Suppressor macrophage treated with lipopolysaccharide for 1 hour (primary cell): ENCODE measurements at places on chromosomes 3 and 15.
A peak's percentile ranks its signal among the peaks of the same experiment; 100 is the strongest.

GRCh38 chr3:28877912-28878311, 403.0 kb upstream of the RBMS3 start:
- no peak for DNase-seq

DNA sequence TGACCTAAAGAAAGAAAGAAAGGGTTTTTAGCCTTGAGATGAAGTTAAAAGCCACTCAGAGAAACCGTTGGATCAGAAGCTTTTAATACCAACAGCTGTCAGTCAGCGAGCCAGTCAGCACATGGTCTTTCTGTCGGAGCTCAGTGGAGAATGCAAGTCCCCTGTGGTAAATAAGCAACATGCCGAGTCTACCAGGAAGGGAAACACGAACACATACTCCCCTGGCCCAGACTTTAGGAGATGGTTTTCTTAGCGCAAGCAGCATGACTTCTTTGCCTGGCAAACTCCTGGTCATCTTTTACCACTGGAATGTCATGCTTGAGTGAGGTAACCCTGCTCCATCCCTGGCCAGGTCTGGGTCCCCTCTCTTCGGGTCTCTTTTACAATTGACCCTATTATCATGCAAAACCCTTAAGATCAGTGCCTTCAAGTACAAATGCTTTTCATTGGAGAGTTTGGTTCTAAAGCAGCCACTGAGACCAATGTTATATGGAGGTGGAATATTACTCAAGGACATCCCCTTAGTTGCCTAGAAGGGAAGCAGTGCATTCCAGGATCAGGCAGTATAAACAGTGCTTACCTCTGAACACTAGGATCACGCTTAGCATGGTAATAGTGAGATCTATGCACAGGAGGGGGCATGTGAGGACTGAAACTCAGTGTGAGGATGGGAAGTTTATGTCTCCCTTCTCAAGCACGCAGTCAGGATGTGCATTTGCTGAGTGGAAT, 28.2 kb downstream of the SLCO3A1 start:
- DNase-seq = no peak

- DNase-seq = peak; percentile 82
Measured at GRCh38 chr3:61358364-61358763, 107.1 kb upstream of the FHIT start.

GRCh38 chr15:89666184-89666857, 11.1 kb upstream of the KIF7 start:
- DNase-seq = no peak

GRCh38 chr3:193910886-193911738, 224.8 kb upstream of the HES1 start:
- DNase-seq = peak; percentile 57

DNA sequence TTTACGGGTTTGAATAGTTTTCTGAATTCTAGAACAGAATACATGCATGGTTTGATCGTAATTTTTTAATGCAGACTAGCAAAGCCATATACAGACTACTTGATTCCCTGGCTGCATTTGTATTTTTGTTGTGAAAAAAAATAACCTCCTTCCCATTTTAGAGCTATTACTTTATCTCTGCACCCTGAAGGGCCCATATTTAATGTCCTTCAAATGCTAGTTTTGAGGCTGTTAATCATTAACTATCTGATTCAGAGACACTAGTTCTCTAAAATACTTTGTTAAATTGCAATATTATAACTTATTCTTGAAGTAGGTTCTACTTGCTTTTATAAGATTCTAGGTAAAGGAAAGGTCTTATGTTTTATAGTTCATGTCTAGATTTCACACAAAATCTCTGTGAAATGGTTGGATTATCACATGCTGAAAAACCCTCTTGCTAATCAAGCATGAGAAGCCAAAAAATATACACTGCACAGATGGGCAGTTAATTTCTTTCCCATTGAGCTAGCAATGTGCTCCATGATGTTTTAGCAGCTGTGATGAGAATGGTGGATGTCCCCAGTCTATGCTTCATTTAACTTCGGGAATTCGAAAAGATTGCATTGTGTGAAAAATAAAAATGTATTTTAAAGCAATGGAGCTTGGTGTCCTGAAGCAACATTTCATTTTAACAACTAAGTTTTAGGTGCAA, 634.0 kb upstream of the BCHE start:
- DNase-seq = no peak

DNA sequence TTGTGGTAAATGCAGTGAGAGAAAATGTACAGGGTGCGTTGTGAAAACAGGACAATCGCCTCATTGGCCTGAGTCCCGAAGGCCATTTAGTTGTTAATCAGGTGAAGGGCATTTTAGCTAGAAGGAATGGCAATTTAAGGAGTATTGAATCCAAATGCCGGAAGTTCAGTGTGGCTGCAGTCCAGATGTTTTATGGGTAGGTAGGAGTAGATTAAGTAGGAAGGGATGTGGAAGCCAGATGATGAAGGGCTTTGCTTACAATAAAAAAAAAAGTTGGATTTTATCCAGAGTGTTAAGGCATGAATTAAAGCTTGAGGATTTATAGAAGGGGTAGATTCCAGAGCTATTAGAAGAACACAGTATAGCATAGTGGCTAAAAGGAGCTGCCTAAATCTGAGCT, 572.7 kb downstream of the NLGN1 start:
- DNase-seq = no peak

GRCh38 chr3:102112704-102113230, 263.5 kb downstream of the NFKBIZ start:
- DNase-seq = no peak

GRCh38 chr3:14200841-14201240, 22.2 kb downstream of the LSM3 start:
- DNase-seq = no peak

DNA sequence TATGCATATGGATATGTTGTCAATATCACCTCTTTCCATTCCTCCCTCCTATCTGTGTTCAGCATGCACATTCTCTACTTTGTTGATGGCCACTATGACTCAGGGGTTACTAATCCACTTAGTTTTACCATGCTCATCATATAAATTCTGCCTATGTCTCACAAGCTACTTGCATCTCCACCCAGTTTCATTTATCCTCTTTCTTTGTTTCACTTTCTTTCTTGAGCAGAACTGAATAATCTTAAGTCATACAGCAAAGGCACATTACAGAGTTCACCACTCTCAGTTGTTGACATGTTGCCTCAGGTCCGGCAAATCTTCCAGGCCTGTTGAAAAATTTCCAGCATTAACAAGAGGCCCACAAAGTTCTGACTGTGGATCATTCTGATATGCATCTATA, 71.5 kb downstream of the SSR3 start:
- DNase-seq = peak; percentile 86

- DNase-seq = no peak
Measured at GRCh38 chr15:76340803-76341365, 4.3 kb downstream of the ISL2 start.

DNA sequence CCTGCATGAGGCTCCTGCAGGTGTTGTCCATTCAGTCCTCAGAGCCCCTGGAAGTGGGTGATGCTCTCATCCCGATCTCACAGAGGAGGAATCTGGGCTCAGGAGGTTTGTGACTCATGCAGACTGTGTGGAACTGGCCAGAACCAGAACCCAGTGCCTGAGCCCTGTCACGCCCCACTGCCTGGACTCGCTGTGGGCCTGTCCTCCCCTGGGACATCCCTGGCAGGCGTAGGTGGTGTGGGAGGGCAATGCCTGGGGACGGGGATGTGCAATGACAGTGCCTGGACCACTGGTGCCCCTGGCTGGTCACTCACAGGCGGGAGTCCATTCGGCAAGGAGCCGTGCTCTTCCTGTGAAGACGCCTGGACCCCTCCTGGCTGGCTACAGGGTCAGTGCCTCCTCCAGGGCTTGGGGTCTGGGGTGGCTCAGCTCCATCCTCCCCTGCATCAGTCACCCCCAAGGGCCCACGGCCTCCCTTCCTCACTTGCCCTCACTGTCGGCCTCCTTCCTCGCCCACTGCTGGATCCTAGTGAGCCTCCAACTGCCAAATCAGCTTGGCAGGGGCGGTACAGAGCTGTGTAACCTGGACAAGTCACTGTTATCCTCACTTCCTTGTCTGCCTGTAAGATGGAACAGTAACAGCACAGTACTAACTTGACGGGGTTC, 14.9 kb downstream of the PSTPIP1 start:
- DNase-seq = no peak

DNA sequence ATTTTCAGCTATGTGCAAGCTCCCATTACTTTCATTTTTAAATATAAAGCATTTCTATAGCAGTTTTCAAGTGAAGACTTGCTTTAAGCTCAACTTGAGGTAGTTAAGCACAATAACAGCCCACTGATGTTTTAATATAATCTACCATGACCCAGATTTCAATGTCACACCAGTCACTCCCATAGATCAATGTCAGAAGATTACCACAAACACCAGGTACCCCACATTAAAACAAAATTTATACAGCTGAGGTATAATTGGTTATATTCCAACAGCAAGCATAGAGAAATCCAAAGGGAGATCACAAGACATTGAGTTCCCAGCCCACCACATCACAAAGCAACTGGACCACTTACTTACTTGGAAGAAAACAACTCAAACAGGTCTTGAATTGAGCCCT, 22.8 kb downstream of the GTPBP8 start:
- DNase-seq = no peak

- no peak for DNase-seq
Measured at GRCh38 chr15:27422997-27423396, 452.0 kb downstream of the GABRG3 start.

- no peak for DNase-seq
Measured at GRCh38 chr15:69323893-69324430, 25.2 kb downstream of the PAQR5 start.

- peak; percentile 65 for DNase-seq
Measured at GRCh38 chr15:38176155-38176554, 76.5 kb upstream of the SPRED1 start.

- peak; percentile 83 for DNase-seq
Measured at GRCh38 chr3:126342991-126343648, 14.1 kb downstream of the KLF15 start.

DNA sequence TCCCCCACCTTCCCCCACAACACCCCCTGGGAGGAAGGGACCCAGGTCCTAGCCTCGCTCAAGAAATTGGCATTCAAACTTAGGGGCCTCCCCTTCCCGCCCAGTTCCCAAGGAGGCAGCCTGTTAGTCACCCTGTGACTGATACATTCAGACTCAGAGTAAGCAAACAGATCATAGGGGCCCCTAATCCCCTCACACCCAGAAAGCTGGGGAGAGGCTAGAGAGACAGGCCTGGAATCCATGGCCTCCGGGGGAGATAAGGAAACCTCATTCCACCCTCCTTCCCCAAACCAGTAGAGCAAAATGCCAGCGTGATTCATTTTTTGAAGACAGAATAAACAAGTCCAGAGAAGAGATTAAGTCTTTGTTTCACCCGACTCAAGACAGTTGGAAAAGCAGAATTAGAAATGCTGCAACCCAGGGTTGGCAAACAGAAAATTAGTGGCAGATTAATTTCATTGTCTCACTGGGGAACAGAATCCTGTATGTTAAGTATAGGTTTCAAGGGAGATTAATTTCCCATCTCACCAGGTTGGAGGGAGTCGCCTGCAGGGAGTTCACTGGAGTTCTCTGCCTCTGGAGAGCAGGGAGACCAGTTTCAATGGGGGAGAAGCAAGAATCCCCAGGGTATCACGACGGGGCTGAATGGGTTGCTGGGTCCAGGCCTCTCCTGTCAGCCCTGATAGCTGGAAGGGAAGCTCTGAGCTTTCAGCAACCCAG, 268.3 kb downstream of the UACA start:
- DNase-seq = peak; percentile 81

- no peak for DNase-seq
Measured at GRCh38 chr15:91599261-91599660, 254.2 kb upstream of the SLCO3A1 start.

- DNase-seq = no peak
Measured at GRCh38 chr3:53496984-53497383, 2.6 kb downstream of the CACNA1D start.

GRCh38 chr3:121707531-121708273, 41.8 kb downstream of the GOLGB1 start:
- DNase-seq = no peak

- no peak for DNase-seq
Measured at GRCh38 chr15:48733615-48734014, 77.3 kb downstream of the CEP152 start.

- DNase-seq = no peak
Measured at GRCh38 chr3:185049710-185050109, 103.2 kb downstream of the C3orf70 start.

DNA sequence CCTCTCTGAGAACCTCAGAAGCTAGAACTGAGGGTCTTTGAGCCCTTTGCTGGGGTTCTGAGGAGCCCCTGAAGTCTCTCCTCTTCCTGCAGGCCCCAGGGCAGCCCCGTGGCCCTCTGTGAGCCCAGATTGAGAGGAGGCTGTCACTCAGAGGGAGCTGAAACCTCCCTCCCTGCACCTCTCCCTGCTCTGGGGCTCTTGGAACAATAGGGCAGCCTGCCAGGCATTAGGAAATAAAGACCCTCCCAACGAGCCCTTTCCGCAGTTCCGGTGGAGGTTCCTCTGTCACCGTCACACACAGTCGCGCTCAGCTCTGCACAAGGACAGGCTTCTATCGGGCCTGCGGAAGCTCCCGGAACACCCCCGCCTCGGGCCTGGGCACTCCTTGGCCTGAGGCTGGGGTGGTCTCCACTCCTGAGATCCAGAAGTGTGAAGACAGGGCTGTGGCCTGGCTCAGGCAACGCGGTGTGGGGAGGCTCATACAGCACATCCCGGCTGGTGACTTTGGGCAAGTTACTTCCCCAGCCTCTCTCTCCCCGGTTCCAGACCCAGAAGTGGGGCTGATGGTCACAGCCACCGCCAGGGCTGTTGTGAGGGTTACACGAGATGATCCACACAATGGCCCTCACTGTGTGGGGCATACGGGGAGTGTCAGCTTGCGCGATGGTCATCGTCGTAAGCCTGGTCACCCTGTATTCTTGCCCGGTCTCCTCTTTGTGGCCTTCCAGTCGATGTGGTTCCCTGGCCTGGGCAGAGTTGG, 17.7 kb downstream of the MELTF start:
- DNase-seq = no peak

GRCh38 chr15:40043927-40044716, 5.1 kb upstream of the SRP14 start:
- no peak for DNase-seq

- no peak for DNase-seq
Measured at GRCh38 chr3:151199554-151200438, 3.2 kb downstream of the GPR171 start.

GRCh38 chr15:36301947-36302346, 277.5 kb upstream of the CDIN1 start:
- DNase-seq = no peak

DNA sequence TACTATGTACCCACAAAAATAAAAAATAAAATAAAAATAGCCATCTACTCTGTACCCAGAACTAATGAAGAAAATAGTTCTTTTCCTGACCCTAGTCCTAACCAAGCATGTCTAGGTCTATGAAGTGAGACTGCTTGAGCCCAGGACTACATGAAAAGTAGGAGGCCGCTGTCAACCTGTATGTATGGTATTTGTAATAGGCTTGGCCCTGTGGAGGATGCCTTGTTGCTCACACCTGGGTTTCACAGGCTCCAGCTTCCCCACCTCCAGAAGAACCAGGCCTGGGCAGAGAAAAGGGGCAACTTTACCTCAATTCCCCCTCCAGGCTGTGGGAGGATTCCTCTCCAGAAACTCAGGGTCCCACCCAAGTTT, 6.8 kb upstream of the PKM start:
- DNase-seq = no peak

DNA sequence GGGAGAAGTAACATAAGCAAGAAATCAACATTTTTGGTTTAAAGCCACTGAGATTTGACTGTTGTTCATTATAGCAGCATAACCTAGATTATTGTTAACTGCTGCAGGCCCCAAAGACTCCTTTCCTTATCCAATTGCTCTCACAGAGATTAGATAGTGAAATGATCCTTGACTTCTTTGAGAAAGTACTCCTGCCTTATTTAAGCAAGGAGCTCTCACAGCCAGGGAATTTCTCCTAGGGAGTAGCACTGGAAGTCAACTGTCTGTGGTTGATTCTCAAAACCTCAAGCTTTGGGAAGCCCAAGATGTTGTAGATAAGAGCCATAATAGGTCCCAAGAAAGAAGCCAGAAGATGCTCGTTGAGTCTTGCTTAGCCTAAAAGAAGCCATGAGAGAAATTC, 151.8 kb upstream of the TSC22D2 start:
- no peak for DNase-seq
